CD4-positive, alpha-beta T cell (primary cell): ENCODE measurements at places on chromosomes 2 and 18. TPM values are rescaled to one million over a fixed set of nuclear protein-coding genes. Genes with fewer than 3 reads are reported as not detected.

DNA sequence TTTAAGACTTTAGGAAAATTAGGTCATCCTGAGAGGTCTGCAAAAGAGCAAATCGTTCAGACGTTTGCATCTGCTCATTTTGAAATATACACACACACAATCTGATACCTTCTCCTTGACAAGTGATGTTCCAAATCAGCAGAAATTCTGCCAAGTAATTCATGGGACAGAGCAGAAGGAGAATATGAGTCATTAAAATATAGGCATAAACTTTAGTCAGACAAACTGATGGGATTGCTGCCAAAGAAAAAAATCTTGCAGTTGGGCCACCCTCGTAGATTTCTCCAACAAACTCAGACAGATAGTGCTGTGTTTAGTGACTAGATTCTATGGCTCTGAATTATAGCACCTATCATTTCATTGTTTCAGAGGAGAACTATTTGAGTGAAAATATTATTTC, 336.3 kb downstream of the NYAP2 start:
- H3K4me1 ChIP-seq = no peaks in the 10 kb centered on the region
- H3K4me3 ChIP-seq = no peak overlapping the region
- H3K36me3 ChIP-seq = no peaks in the 10 kb centered on the region
- H3K27me3 ChIP-seq = no peaks in the 10 kb centered on the region
- no peak for DNase-seq

DNA sequence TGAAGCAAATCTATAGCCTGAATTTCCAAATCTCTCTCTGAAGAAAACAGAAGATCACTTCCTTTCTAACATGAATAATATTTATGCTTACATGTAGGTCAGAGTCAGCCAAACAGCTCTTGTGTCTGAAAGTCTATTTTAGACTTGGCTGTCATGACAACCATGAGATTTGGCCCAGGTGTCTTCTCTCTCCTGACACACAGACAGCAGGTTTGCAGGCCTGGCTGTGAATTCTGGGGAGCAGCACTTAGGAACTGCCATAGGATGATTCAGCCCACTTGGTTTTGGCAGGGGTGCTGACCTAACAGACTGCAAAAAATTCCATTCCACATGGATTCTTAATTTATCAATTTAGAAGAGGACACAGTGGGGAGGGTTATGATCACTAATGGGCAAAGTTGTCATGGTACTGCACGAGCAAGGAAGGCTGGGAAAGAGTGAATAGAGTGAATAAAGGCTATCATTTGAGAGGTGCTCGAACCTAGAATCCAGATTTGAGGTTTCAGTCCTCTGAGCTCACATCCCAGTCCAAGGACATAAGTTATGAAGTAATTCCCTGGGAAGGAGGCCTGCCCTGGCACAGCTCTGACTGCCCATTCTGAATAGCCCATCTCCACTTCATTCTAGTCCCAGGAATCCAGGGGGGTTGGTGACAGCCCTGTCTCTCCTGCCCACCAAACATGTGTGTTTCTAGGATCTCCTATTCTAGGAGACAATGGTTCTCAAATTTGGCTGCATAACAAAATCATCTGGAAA, 453.9 kb upstream of the TRIB2 start:
- peak overlapping the region; percentile 3 for H3K27ac ChIP-seq

- no peaks in the 10 kb centered on the region for H3K4me1 ChIP-seq
- H3K27me3 ChIP-seq = no peaks in the 10 kb centered on the region
- H3K36me3 ChIP-seq = no peaks in the 10 kb centered on the region
- H3K27ac ChIP-seq = no peak overlapping the region
- no peak for DNase-seq
Observed at GRCh38 chr18:8433323-8433722, 175.9 kb upstream of the RAB12 start.

- DNase-seq = peak; percentile 3
- no peaks in the 10 kb centered on the region for H3K27me3 ChIP-seq
- H3K4me3 ChIP-seq = no peak overlapping the region
- H3K4me1 ChIP-seq = no peaks in the 10 kb centered on the region
Observed at GRCh38 chr2:231297108-231297908, 98.2 kb upstream of the B3GNT7 start.

DNA sequence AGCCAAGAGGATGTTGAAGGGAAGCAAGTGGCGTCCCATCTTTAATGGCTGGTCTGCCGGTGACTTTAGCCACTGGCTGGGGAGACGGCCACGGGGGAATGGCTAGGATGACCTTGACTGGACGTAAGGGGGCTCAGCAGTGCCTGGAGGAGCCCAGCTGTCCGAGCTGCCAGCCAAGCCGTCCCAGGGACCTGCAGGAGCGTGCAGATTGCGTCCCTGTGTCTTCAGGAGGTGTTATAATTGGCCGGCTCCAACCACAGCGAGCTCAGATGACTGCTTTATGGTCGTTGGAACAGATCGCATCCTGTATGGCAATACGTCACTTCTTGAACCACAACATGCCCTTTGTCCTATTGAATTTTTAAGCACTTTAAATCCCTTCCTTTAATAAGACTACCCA, 204.6 kb downstream of the EIPR1 start:
- no peak overlapping the region for H3K27ac ChIP-seq
- no peaks in the 10 kb centered on the region for H3K27me3 ChIP-seq
- H3K36me3 ChIP-seq = peaks cover 17% of the 10 kb centered on the region
- no peak overlapping the region for H3K4me3 ChIP-seq
- no peaks in the 10 kb centered on the region for H3K4me1 ChIP-seq

DNA sequence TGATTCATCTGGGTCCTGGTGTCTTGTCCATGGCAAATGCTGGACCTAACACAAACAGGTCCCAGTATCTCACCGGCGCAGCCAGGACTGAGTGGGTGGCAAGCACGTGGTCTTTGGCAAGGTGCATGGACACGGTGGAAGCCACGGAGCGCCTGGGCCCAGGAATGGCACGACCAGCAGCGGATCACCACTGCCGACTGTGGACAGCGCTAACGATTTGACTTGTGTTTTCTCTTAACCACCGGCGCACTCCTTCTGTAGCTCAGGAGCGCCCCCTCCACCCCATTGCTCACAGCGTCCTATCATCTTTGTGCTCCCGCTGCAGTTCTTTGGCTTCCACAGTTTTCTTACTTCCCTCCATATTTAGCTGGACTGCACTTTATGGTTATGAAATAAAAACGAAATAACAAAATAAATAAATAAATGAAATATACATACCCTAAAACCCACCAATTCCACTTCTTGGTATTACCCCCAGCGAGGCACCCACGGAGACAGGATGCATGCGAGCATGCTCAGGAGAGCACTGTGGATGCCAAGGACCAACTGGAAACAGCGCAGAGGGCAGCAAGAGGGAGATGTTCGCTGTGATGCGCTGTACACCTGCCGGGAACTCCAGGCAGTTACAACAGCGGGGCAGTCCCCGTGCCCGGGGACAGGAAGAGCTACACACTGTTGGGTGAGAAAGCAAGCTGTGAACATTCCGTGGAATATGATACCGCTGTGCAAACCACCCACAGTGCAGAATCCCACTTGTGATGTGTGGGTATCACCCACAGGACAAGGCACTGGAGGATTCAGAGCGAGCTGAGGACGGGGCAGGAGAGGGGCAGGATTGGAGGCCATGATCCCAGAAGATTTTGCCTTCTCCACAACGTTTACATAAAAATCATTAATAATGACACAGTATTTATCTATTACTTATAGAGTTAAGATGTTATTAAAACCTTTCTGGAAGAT, 7.0 kb upstream of the CIDEA start:
- H3K27me3 ChIP-seq = peaks cover 7% of the 10 kb centered on the region
- H3K36me3 ChIP-seq = no peaks in the 10 kb centered on the region
- H3K4me3 ChIP-seq = no peak overlapping the region
- H3K4me1 ChIP-seq = no peaks in the 10 kb centered on the region
- no peak for DNase-seq

DNA sequence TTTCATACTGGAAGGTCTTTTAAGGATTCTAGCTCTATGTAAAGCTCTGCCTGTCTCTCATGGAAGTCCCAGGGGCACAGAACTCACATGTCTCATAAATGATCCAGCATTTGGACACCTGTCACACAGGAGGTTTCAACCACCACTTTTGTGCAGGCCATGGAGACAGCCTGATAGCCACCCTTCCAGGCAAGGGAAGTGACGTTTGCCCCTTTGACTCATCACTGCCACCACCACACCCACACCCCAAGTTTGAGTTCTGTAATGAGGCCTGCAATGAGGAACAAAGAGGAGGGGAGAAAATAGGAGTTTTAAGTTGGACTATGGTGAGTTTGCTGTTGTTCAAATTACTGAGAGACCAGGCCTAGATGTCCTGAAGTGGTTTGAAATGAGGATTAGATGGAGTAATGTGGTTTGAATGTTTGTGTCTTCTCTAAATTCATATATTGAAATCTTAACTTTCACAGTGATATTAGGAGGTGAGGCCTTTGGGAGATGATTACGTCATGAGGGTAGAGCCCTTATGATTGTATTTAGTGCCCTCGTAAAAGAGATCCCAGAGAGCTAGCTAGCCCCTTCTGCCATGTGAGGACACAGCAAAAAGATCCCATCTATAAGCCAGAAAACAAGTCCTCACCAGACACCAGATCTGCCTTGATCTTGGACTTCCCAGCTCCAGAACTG, 175.3 kb upstream of the EPHA4 start:
- DNase-seq = no peak
- H3K4me3 ChIP-seq = no peak overlapping the region
- H3K36me3 ChIP-seq = no peaks in the 10 kb centered on the region

- no peaks in the 10 kb centered on the region for H3K4me1 ChIP-seq
- H3K4me3 ChIP-seq = no peak overlapping the region
- no peak for DNase-seq
- no peaks in the 10 kb centered on the region for H3K36me3 ChIP-seq
- H3K27me3 ChIP-seq = no peaks in the 10 kb centered on the region
Observed at GRCh38 chr2:223416815-223417610, 185.1 kb downstream of the SCG2 start.

- H3K4me1 ChIP-seq = no peaks in the 10 kb centered on the region
- no peak overlapping the region for H3K27ac ChIP-seq
- no peak overlapping the region for H3K4me3 ChIP-seq
- H3K27me3 ChIP-seq = no peaks in the 10 kb centered on the region
Observed at GRCh38 chr18:21363348-21363747, 121.3 kb downstream of the GREB1L start.

- no peak overlapping the region for H3K27ac ChIP-seq
- DNase-seq = no peak
- no peaks in the 10 kb centered on the region for H3K27me3 ChIP-seq
- no peak overlapping the region for H3K4me3 ChIP-seq
- H3K4me1 ChIP-seq = no peaks in the 10 kb centered on the region
Observed at GRCh38 chr2:168632709-168633121, 169.7 kb upstream of the NOSTRIN start.

Gene MC4R
- total RNA-seq = not detected

Gene UGT1A5
- not detected for total RNA-seq

Gene NETO1
- total RNA-seq = not detected
